ENCODE measurements at places on chromosomes 3 and 15. TPM values are rescaled to one million over a fixed set of nuclear protein-coding genes. Genes with fewer than 3 reads are reported as not detected.

MYH15 gene
- total RNA-seq = 0.49 TPM

ROBO1 gene
- 138 TPM for total RNA-seq

GP5 gene
- total RNA-seq = 0.39 TPM

CHRNA7 gene
- 1.6 TPM for total RNA-seq

LDHAL6B gene
- not detected for total RNA-seq

TM4SF4 gene
- not detected for total RNA-seq

GOLGA6B gene
- total RNA-seq = 0.10 TPM

GRIP2 gene
- 2.4 TPM for total RNA-seq

PDZRN3 gene
- 66.5 TPM for total RNA-seq

BFSP2 gene
- not detected for total RNA-seq

SLC15A2 gene
- total RNA-seq = 7.7 TPM

CKMT1A gene
- total RNA-seq = 7.1 TPM

KBTBD13 gene
- total RNA-seq = 0.30 TPM

CLSTN2 gene
- total RNA-seq = 2.9 TPM

PLA2G4E gene
- 33.8 TPM for total RNA-seq

CTSH gene
- 32.7 TPM for total RNA-seq

SLC2A2 gene
- total RNA-seq = not detected

CADPS gene
- 2.4 TPM for total RNA-seq

STX19 gene
- total RNA-seq = 4.1 TPM

CCR5 gene
- 0.10 TPM for total RNA-seq

TRAIP gene
- total RNA-seq = 2.8 TPM

CNBP gene
- total RNA-seq = 254 TPM

CTXN2 gene
- total RNA-seq = not detected

LRRIQ4 gene
- not detected for total RNA-seq

GOLGA8J gene
- 0.30 TPM for total RNA-seq

SACM1L gene
- total RNA-seq = 45.5 TPM

DUT gene
- total RNA-seq = 50.4 TPM

CSPG5 gene
- 1.2 TPM for total RNA-seq

MESP2 gene
- total RNA-seq = 0.30 TPM

CPN2 gene
- 0.10 TPM for total RNA-seq

CHRD gene
- 31.3 TPM for total RNA-seq

DPPA2 gene
- not detected for total RNA-seq

HCLS1 gene
- 9.1 TPM for total RNA-seq

GOLGA6A gene
- total RNA-seq = 0.89 TPM

TJP1 gene
- total RNA-seq = 76.4 TPM

ASB14 gene
- 0.10 TPM for total RNA-seq

EHHADH gene
- 4.3 TPM for total RNA-seq
